Activated naive CD8-positive, alpha-beta T cell treated with anti-CD3 and anti-CD28 coated beads, Interleukin-2, amount 50 U/mL, for 16 hours (primary cell): ENCODE measurements at places on chromosomes 5 and 9.

DNA sequence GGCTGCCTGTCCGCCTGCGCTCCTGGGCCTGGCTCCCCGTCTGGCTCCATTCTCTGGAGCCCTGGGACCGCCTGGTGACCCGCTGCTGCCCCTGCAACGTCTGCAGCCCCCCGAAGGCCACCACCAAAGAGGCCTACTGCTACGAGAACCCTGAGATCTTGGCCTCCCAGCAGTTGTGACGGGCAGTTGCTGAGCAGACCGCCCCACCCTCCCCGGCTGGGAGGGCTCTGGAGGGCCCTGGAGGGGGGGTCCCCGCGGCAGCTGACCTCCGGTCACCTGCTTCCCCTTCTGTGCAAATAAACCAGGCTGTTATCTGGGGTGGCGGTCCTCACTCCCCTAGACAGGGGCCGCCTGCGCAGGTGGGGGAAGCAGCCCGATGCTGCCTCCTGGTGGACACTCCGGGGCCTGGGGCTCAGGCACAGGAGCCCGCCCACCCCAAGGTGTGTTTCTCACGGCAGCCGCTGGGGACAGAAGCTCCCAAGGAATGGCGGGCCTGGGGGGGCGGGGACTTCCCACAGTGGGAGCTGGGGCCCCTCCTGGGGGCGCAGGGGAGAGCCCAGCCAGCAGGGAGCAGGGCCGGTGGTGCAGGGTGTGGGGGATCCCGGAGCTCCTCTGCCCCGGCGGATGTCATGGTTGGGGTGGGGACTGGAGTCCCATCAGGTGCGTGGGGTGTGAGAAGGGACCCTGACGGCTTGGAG, 4.7 kb upstream of the TUBB4B start:
- peak; percentile 91 for DNase-seq

DNA sequence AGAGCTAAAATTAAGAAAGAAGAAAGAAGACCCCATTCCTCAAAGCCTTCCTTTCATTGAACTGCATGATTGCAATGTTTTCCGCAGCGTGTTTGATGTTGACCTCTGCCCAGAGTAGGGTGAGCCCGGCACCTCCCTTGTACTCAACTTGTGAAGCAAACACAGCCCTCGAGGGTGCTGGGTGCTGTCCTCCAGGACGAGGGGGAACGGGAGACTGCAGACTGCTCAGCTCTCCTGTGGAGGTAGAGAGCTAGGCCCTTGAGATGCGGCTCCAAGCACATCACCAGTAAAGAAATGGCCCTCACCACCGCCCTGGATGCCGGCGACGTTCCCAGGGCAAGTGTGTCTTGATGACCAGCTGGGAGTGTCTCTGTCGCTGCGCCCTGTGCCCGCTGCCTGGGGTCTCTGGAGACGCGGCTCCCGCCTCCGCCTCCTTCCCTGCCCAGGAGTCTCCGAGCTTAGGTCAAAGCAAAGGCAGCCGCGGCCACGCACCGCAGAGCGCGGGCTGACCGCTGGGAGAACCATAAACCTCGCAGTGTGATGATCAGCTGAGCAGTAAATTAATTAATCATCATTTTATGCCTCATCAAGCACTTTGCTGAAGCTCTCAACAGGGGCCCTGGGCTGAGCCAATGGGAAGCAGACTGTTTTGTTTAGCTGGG, 108.7 kb downstream of the IRX2 start:
- no peak for DNase-seq

- DNase-seq, result no peak
Observed at GRCh38 chr9:76891874-76892273, 14.0 kb downstream of the PRUNE2 start.

DNA sequence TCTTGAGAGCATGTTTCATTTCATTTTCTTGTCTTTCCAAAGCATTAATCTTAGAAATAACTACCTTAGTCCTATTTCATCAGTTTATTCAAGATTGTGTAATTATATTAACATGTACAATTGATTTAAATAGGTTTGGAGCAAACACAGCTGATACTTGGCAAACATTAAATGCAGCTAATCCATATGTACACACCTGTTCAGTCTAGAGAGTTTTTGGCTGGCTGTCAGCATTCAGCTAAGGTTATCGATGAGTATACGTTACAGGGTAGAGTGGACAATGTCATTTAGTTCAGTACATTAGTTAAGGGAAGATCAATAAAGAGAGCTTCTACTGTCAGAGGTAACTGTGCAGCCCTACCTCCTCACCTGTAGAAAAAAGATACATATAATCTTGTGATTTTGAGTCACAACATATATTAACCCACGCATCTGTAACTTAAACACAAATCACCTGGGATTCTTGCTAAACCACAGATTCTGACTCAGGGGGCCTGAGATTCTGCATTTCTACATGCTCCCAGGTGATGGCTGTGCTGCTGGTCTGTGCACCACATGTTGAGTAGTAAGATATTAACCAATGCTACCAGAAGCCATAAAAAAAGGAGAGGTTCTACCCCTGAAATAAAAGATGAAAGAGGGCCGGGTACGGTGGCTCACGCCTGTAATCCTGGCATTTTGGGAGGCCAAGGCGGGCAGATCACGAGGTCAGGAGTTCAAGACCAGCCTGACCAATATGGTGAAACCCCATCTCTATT, 34.1 kb upstream of the PCA3 start:
- DNase-seq, result no peak
